ENCODE measurements at places on chromosomes 4 and X.

GRCh38 chrX:9538544-9539045 is 73.7 kb downstream of the TBL1X start:
- DNase-seq, result no peak

- DNase-seq, result no peak
Measured at GRCh38 chr4:186633844-186634243, 78.5 kb upstream of the MTNR1A start.

GRCh38 chr4:94038195-94038594 is 169.5 kb upstream of the SMARCAD1 start:
- DNase-seq, result no peak

- DNase-seq, result no peak
Measured at GRCh38 chr4:124435274-124435950, 277.1 kb downstream of the ANKRD50 start.

GRCh38 chr4:184453365-184454160 is 20.8 kb downstream of the IRF2 start:
- no peak for DNase-seq

- DNase-seq, result no peak
Measured at GRCh38 chrX:97481228-97481627, 597.5 kb downstream of the RPA4 start.

GRCh38 chr4:10020106-10020505 is 1.2 kb downstream of the SLC2A9 start:
- DNase-seq, result no peak

DNA sequence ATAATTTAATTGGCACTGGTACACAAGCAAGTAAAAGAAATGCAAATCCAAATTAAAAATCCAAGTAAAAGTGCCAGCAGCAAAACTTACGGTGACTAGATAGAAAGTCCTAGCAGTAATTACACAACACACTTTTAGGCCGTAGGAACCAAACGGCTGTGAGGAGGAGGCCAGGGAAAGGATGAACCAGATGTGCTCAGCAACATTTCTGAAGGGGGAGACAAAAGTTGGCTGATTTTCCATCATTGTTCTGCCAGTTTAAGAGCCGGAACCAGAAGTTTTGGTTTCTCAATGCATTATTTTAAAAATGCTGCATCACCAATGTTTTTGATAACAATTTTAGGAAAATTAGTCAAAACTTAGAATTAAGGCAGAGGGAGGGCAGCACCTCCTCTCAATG is 68.7 kb upstream of the ENPP6 start:
- no peak for DNase-seq

GRCh38 chr4:152310257-152310656 is 225.6 kb downstream of the FBXW7 start:
- no peak for DNase-seq

GRCh38 chr4:148454835-148455234 is 12.6 kb upstream of the NR3C2 start:
- no peak for DNase-seq

DNA sequence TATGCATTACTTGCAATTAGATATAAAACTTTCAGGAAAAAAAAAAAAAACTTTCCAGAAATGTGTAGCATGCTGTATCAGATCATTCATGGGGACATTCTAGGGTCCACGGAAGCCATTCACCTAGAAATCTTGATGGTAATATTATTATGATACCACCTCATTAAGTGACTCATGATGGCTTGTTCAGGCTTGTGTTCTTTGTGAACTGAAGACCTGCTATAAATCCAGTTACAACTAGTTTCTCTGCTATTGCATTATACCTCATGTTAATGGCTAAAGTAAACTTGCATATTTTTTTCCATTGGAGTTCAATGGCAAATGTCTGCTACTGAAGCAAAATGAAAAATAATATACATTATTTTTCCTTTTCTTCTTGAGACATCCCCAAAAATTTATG is 35.3 kb upstream of the PTPN13 start:
- no peak for DNase-seq

GRCh38 chr4:79334783-79335182 is 8.9 kb upstream of the NAA11 start:
- DNase-seq, result no peak

GRCh38 chr4:120286813-120287212 is 220.2 kb upstream of the MAD2L1 start:
- DNase-seq, result no peak

DNA sequence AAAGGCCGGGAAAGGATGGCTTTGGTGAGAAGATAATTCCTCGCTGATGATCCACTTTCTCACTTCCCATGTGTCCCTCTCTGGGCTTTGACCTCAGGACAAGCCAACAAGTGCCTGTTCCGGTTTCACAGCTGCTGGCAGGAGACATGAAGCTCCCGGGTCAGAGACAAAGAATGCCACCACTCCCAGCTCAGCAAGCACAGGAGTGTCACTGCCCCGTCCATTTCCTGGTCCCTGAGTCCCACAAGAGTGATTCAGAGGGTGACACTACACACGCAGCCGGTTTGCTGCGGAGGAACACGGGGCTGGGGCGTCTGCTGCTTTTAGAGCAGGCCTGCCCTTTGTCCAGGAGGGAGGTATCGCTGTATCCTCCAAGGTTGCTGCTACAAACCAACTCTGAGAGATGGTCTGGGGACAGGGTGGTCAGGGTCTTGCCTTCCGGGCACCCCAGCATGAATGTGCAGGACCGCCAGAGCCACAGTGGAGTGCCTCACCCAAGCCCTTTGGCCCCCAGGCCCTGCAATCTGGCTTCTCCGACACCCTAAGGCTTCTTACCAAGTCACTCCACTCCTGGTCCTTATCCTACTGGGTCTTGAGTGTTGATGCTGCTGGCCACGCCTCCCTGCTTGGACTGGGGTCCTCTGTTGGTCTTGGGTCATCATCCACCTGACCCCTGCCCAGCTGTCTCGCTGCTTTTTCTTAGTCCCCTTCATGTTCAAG is 49.5 kb downstream of the CPZ start:
- no peak for DNase-seq

DNA sequence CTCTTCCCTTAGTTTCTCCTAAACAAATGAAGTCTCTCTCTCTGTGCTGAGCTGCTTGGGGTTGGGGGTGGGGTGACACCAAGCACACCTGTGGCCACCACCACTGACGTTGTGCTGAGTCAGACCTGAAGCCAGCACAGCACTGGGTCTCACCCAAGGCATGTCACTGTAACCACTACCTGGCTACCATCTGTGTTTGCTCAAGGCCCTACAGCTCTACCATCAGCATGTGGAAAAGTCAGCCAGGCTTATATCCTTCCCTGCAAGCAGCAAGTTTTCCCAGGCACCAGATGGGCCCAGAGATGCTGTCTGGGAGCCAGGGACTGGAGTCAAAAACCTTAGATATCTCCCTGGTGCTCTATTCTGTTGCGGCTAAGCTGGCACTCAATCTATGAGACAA is 6.9 kb downstream of the CXCL10 start:
- no peak for DNase-seq

DNA sequence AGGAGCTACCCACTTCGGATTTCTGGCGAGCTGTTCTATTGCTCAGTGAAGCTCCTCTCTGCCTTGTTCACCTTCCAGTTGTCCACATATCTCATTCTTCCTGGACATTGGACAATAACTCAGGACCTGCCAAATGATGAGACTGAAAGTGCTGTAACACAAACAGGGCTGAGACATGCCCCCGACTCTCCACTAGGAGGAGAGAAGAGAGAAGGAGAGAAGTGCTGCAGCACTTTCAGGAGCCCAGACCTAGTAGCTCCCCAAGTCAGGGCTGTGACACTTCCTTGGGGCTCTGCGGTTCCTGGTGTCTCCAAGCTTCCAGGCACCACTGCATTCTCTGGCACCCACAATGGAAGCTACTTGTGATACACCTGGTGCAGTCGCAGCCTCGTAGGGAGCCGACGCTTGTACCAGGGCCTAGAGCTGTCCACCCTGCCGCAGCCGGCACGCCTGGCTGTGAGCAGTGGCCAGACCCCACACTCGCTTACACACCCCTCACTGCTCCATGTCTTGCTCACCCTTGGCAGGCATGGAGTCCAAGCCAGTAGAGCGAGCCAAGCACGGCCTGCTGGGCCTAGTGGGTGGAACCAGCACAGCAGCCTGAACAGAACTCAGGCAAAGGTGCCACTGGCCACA is 234.9 kb downstream of the TECRL start:
- no peak for DNase-seq

- DNase-seq, result no peak
Measured at GRCh38 chrX:17581641-17582040, 155.7 kb upstream of the SCML1 start.

- DNase-seq, result no peak
Measured at GRCh38 chr4:35972814-35973213, 271.5 kb downstream of the ARAP2 start.

- DNase-seq, result no peak
Measured at GRCh38 chr4:108035691-108036090, 46.0 kb downstream of the HADH start.

All from stimulated activated CD8-positive, alpha-beta memory T cell treated with anti-CD3 and anti-CD28 coated beads, Interleukin-4, amount 100 ng/mL, for 4 hours (primary cell).